A549 treated with Hydrocortisone at 1 μM for 4 hours (cell line): ENCODE measurements at places on chromosomes 13 and 19. TPM values are rescaled to one million over a fixed set of nuclear protein-coding genes. Genes with fewer than 3 reads are reported as not detected.

Gene C19orf12
- total RNA-seq: 44.7 to 51.3 TPM (median 49.8 TPM) in 5 replicates

Gene KIR2DL1
- total RNA-seq: 0.05 TPM in 1 of 5 replicates, not detected in the others

Gene PTH2
- total RNA-seq: not detected in 5 replicates

Gene HSPB6
- 0.14 to 0.35 TPM (median 0.29 TPM) in 5 replicates for total RNA-seq

Gene FXYD1
- total RNA-seq: 0.32 to 0.59 TPM (median 0.33 TPM) in 3 of 5 replicates, not detected in the others

Gene AMH
- 8.0 to 17.1 TPM (median 14.7 TPM) in 5 replicates for total RNA-seq

Gene RASAL3
- 0.10 TPM in 1 of 5 replicates, not detected in the others for total RNA-seq

Gene PPM1N
- 6.8 to 9.0 TPM (median 7.4 TPM) in 5 replicates for total RNA-seq

Gene SIGLEC9
- total RNA-seq: 0.17 TPM in 1 of 5 replicates, not detected in the others

Gene ELANE
- total RNA-seq: 0.09 to 0.46 TPM (median 0.20 TPM) in 5 replicates

Gene PSG5
- total RNA-seq: 0.40 to 0.95 TPM (median 0.58 TPM) in 5 replicates

Gene RDH8
- 0.09 to 0.44 TPM (median 0.21 TPM) in 5 replicates for total RNA-seq

Gene CERS4
- 2.6 to 3.8 TPM (median 2.7 TPM) in 5 replicates for total RNA-seq

Gene LYPD3
- total RNA-seq: 0.27 to 0.63 TPM (median 0.30 TPM) in 5 replicates

Gene SYNGR4
- 0.93 to 3.6 TPM (median 3.1 TPM) in 5 replicates for total RNA-seq

Gene ZFR2
- 0.20 TPM in 1 of 5 replicates, not detected in the others for total RNA-seq

Gene CEACAM20
- total RNA-seq: 0.08 to 0.10 TPM in 2 of 5 replicates, not detected in the others

Gene GRK1
- 0.03 TPM in 1 of 5 replicates, not detected in the others for total RNA-seq

Gene KLK14
- total RNA-seq: 0.26 to 0.44 TPM (median 0.36 TPM) in 5 replicates

Gene PODNL1
- 0.86 to 1.7 TPM (median 1.1 TPM) in 5 replicates for total RNA-seq

Gene LILRA6
- 0.08 TPM in 1 of 5 replicates, not detected in the others for total RNA-seq

Gene SLC7A9
- 0.15 to 0.53 TPM (median 0.30 TPM) in 5 replicates for total RNA-seq

Gene ZNF541
- total RNA-seq: not detected in 5 replicates

Gene IL11
- total RNA-seq: 11.8 to 15.1 TPM (median 12.3 TPM) in 5 replicates

Gene MVB12A
- total RNA-seq: 29.3 to 41.6 TPM (median 39.4 TPM) in 5 replicates

Gene IQCN
- total RNA-seq: 0.58 to 1.0 TPM (median 0.78 TPM) in 5 replicates

Gene NLRP11
- 0.02 to 0.06 TPM (median 0.03 TPM) in 5 replicates for total RNA-seq

Gene SYCN
- not detected in 5 replicates for total RNA-seq

Gene PKN1
- total RNA-seq: 76.0 to 79.2 TPM (median 76.5 TPM) in 5 replicates

Gene PABPC3
- 0.12 to 0.17 TPM (median 0.15 TPM) in 5 replicates for total RNA-seq

Gene ZIM2
- not detected in 5 replicates for total RNA-seq

Gene DZIP1
- total RNA-seq: 9.2 to 12.3 TPM (median 11.7 TPM) in 5 replicates

Gene MBD3L3
- 0.12 TPM in 1 of 5 replicates, not detected in the others for total RNA-seq

Gene OLFM4
- not detected in 5 replicates for total RNA-seq

Gene GRIN2D
- 6.5 to 8.9 TPM (median 7.6 TPM) in 5 replicates for total RNA-seq

Gene CKM
- 0.05 TPM in 1 of 5 replicates, not detected in the others for total RNA-seq

Gene ZNF442
- total RNA-seq: not detected in 5 replicates

Gene CEACAM7
- total RNA-seq: 0.03 to 0.18 TPM (median 0.10 TPM) in 3 of 5 replicates, not detected in the others

Gene ZNF416
- 3.6 to 4.9 TPM (median 4.5 TPM) in 5 replicates for total RNA-seq

Gene UBE2L5
- total RNA-seq: not detected in 5 replicates

Gene C1QTNF9B
- total RNA-seq: not detected in 5 replicates

Gene ZNF570
- 2.5 to 4.7 TPM (median 3.9 TPM) in 5 replicates for total RNA-seq

Gene NLRP7
- 0.05 to 0.08 TPM in 2 of 5 replicates, not detected in the others for total RNA-seq

Gene TBXA2R
- total RNA-seq: 0.86 to 1.5 TPM (median 1.0 TPM) in 5 replicates

Gene CALR
- 488 to 572 TPM (median 509 TPM) in 5 replicates for total RNA-seq

Gene KLK4
- total RNA-seq: 0.12 TPM in 1 of 5 replicates, not detected in the others
